Fibroblast of skin of scalp (primary cell): ENCODE measurements at places on chromosomes 2 and 18.

- no peak for DNase-seq
These were observed 38.3 kb downstream of the DHRS9 start for GRCh38 chr2:169107645-169108044.

DNA sequence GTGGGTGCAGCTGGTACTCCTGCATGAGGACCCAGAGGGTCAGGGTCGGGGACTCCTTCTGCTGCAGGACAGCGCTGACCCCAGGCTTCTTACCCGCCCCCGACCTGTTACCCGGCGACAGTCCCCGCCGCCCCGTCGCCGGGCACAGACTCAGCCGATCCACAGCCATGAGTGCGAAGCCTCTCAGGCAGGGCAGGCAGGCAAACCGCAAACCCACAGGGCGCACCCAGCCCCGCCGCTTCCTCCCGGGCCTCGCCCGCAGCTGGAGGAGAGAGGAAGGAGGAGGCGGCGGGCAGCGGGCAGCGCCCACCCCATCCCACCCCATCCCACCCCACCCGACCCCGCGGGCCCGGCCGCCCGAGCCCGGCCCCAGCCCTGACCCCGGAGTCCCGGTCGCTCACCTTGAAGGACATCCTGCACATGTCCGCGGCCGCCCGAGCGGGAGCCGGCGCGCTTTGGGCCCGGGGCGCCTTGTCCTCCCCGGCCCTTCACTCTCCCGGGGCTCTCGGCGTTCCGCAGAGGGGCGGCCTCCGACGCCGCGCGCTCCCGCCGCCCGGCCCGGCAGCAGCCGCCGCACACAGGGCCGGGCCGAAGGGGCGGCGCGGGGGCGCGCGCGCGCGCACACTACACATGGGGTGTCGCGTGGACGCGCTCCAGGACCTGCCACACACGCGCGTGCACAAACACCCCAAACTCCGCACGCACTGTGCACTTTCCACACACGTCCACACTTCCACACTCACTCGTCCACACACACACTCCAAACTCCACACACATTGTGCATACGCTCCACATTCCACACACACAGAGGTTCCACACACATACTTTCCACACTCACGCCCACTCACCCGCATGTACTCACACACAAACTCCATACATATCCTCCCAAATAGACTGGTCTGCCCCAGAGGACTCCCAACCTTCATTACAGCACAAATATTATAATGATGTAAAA, at the start of gene ANKRD29:
Gene ANKRD29, minus strand, starts transcription at position 603 of the 955 bp plus-strand sequence. Its CDS starts 181 bp downstream, at position 422.
- DNase-seq, result peak; percentile 35

DNA sequence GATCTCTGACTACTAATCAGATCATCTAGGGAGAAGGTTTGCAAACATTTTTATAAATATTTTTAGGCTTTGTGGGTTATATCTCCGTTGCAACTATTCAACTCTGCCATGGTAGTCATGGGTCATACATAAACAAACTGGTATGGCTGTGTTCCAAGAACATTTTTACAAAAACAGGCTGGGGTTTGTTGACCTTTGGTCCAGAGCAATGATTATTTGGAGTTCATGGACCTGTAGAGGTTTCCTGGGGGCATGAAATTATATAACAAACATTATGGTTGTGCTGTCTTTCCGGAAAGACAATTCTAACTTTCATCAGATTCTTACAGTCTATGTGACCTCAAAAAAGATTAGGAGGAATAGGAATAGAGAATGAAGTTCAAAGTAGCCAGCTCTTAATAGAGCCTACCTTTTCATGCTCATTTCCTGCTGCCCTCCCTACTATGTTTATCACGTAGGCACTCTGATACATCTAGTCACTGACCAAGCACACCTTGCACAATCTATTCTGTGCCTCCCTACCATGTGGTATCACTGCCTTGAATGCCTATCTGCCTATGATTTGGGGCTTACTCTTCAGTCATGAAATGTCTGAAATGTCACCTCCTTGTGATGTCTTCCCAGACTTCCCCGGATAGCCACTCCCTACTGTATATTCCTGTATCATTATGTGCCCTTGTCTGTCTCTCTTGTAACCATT, 102.4 kb upstream of the SCN1A start:
- DNase-seq, result peak; percentile 15

DNA sequence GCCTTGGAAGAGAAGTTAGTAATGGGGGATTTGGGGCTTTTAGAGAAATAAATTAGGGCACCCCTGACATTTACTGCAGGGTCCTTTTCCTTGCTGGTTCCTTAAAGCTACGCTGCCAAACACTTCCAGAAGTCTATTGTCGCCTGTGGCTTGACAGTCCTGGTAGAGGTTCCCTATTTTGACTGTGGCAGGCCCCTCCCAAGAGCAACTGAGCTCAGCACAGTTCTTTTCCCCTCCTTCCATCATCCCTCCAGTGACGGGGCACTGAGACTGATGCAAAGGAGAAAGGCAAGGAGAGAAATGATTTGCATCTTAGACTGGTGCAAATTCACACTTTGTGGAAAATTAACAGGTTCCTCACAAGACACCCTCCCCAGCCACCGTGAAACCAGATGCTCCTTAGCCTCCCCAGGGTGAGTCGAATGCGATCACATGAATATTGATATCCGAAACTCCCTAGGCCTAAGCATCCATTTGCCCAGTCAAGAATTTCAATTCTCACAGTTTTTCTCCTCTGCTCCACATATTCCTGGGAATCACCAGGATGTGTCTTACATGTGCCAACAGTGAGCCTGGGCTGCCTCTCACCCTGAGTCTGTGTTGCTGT, 45.4 kb downstream of the RABL2A start:
- no peak for DNase-seq
